Stimulated activated CD8-positive, alpha-beta memory T cell treated with anti-CD3 and anti-CD28 coated beads, Interleukin-12 subunit alpha, Interleukin-12 subunit beta, amount 100 ng/mL, for 4 hours (primary cell): ENCODE measurements at places on chromosomes 3 and 15.

DNA sequence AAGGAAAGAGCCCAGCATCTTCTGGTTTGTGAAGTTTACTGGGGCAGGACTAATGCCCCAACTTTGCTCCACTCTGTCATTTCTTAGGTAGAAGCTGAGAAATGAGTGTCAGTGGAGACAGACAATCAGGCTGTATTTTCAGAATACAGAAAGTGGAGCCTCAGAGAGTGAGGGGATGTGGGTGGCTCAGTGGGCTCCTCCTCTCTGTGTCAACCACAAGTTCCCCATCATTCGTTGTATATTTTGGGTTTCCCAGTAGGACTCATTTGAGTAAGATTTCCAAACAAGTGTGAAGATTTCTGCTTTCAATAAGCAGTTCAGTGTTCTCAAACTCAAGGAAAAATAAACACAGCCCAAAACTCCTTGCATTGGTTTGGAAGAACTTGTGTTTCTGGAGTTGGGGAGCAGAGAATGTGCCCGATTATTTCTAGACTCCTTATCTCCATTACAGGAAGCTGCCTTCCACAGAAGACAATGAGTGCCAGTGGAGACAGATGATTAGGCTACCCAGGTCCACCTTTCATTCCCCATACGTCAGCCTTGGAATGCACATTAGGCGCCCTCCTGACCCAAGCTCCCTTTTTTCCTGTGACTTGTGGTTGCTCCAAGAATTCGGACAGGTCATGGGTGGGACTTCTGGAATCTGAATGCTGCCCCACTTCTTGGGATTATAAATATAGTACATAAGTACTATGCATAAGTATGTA, 792.1 kb upstream of the LMCD1 start:
- no peak for DNase-seq

DNA sequence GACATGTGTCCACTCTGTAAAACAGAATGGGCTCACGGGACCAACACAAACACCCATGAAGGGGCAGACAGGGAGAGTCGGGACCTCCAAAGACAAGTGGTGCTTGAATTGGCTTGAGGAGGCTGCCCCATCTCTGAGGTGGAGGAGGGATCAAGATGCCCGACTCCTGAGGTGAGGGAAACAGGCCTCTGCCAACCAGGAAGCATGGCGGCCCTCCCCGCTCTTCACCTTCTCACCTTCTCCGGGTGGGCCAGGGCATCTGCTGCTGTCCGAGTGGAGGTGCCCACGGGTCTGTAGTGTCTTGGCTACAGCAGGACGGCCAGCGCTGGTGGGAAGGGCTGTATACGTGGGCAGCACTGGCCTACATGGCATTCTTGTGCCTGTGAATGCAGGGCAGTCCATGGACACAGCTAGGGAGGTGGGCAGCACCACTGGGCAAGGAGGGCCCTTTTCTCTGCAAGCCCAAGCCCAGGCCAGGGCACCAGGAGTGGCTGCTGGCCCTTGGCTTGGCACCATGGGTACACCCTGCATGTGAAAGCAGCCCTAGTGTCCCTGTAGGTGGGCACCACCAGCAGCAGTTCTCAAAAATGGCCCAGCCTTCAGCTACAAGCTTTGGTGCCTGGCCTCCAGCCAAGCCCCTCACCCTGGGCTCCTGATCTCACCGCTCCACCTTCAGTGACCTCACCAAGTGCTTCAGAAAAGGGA, 79.4 kb downstream of the SNRK start:
- no peak for DNase-seq

- DNase-seq = no peak
Measured at GRCh38 chr3:193816656-193817311, 223.8 kb downstream of the OPA1 start.

GRCh38 chr3:11204697-11205348, 50.5 kb downstream of the HRH1 start:
- no peak for DNase-seq

DNA sequence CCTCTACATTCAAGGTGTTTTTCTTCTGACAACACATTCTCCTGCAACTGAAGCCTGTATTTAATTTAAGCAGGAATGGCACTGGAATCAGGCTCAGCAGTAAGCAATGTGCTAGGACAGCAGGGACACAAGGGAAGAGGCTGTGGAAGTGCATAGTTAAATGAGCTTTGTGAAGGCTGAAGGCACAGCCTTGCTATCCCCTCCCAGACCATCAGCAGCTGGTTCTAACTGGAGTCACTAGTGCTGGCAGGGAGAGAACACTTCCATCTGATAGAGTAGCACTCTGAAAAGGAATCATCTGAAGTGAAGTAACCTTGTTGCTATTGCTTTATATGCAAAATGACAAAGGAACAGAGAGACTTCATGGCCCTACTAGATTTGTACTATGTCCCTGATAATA, 14.7 kb downstream of the UQCC5 start:
- no peak for DNase-seq
